ENCODE measurements at places on chromosomes 3 and 15.

DNA sequence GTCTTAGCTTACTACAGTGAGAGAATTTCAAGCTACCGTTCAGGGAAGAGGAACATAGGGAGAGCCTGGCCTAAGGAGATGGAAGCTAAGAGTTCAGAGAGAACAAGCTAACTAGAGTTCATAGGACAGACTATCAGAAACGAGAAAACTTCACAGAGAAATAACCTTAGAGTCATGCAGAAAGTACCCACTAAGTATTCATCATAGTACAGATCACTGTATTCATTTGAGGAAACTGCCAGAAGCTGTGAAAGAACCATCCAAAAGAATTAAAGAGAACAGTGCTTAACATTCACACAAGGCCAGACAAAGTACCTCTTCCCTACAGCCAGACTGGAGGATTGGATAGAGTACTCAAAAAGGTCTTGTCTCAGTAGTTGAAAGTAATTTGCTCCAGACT, 15.2 kb upstream of the GBE1 start:
- DNase-seq: no peak

DNA sequence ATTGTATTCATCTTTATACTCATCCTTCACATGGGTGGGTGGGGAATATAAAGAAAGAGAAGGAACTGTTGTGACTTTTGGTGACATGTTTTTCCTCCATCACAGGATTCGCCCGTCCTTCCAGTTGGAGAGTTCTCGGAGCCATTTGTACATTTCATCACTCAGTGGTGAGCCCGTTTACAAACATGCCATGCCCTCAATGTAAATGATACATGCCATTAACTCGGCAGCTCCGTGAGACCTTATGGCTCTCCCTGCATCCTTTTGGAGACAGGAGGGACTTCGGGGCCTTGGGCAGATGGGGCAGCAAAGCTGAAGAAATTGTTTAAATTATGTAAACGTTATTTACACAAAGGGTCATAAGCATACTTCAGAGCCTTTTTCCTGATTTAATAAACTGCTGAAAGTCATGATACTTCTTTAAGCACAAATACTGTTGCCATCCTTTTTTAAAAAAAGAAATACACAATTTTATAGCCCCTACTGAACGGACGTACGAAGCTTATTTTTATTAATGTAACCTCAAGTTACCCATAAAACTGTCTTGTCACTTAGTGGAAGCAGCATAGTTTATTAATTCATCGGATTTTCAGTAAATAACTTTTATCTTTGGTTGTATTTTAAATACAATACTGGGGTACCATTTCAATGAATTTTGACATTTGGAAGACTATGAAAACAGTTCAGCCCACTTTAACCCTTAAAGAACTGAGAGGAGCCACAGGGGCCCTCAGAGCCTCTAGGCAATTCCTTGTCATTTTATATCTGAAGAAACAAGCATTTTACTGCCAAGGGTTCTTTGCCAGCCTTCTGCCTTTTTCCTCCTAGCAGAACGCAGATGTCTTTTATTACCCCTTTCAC, 55.6 kb upstream of the SKOR1 start:
- no peak for DNase-seq

- DNase-seq: no peak
Measured at GRCh38 chr3:151841801-151842200, 27.9 kb downstream of the AADAC start.

DNA sequence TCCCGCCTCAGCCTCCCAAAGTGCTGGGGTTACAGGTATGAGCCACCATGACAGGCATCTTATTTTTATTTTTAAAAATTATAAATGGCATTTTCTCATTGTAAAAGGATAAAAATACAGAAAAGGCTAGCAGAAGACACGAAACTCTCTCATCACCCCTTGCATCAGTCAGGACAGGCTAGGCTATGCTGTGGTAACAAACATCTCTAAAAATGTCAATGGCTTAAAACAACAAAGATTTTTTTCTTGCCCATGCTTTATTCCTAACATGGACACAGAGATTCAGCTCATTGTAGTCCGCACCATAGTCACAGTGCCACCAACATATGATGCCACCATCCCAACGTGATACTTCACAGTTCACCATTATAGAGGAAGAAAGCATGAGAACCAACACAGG, 34.0 kb upstream of the SEMA4B start:
- DNase-seq: no peak

DNA sequence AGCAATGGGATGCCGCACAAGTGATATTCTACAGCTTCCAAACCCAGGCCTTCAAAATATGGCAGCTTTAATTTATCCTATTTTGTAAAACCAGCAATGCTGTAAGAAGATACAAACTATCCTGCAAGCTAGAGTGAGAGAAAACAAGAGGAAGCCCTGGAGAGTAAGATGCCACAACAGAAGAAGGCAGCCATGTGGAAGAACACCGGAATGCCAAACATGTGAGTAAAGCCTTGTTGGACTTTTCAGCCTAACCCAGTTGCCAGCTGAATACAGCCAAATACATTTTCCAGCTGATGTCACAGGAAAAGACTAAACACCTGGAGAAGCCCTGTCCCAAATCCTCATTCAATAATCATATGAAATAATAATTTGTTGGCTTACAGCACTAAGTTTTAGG, 1115.1 kb upstream of the CADM2 start:
- DNase-seq: no peak

- DNase-seq: no peak
Measured at GRCh38 chr3:148082506-148083280, 615.0 kb upstream of the AGTR1 start.

DNA sequence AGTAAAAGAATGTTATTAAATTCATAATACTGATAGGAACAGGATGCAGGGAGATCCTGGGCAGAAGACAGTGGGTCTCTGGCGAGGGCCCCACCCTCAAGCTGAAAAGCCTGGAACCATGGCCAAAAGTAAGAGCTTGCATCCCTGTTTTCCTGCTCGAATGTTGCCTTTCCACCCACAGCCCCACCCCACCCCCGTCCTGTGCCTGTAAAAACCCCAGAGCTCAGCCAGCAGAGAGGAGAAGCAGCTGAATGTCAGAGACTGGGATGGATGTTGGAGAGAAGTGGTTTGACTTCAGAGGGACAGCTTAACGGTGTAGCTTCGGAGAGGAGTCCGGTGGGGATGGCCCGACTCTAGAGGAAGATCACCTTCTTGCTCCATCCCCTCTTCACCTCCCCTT, 207.9 kb downstream of the ROBO2 start:
- DNase-seq: no peak
